ENCODE measurements at places on chromosomes 6 and 20.

- no peak for DNase-seq
Observed at GRCh38 chr20:48837014-48837413, 9.2 kb upstream of the PREX1 start.

GRCh38 chr20:18698735-18699380 is 111.0 kb downstream of the DTD1 start:
- no peak for DNase-seq

DNA sequence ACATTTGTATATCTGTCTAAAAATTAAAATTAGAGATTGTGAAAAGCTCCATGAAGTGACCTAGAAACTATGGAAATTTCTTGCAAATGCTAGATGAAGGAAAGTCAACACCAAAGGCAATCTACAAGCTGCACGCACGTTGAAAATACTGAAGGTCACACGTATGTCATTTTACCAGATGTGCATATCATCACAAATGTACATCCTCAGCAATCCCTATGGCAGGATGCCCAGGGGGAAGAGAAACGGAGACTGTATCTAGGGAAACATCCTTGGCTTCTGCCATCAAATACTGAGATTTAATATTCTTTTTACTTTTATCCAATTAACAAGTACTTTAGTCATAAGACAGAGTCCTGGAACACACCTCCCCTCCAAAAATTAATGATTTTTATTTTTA is 672.0 kb downstream of the RNF144B start:
- no peak for DNase-seq

- DNase-seq: no peak
Observed at GRCh38 chr20:25160897-25161296, 34.6 kb upstream of the ENTPD6 start.

GRCh38 chr6:148311966-148312669 is 30.5 kb upstream of the SASH1 start:
- no peak for DNase-seq

DNA sequence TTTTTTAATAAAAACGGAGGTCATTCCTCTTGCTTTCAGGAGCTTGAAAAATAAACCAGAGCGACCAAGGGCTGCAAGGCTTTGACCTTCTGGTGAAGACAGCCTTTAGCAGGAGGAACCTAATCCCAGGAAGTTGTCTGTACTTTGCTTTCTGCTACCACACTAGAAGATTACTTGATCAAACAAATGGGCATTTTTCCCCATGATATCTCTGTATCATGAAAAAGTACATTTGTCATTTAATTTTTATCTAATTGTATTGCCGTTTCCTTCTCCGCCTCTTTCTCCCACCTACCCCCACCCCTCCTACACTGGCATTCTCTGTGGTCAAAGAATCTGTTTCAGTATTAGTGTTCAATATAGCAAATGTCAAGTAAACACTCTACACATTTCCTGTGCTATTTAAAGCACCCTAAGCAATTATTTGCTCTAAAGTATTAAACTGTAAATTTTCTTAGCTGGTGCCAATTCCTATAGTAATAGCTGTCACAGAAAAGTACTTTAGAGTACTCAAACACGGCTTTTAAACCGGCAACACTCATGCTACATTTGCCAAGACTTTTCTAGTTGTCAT is 29.7 kb downstream of the ATXN1 start:
- DNase-seq: no peak

- no peak for DNase-seq
Observed at GRCh38 chr20:10954908-10955580, 281.2 kb upstream of the JAG1 start.

DNA sequence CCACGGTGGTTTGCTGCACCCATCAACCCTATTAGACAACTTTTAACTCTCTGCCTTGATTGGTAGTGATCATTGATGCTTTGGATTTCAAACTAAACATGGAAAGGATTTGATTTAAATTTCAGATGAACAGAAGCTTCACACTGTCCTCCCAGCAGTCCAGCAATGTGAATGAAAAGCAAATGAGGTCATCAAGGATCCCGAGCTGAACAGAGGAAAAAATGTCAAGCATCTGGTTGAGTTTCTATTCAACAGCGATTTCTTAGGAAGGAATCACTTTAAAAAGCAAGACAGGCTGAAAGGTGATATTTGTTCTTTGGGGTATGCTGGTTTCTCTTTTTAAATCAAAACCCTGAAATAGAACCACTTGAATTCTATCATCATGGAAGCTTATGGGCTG is 10.6 kb upstream of the SAMD3 start:
- DNase-seq: no peak

DNA sequence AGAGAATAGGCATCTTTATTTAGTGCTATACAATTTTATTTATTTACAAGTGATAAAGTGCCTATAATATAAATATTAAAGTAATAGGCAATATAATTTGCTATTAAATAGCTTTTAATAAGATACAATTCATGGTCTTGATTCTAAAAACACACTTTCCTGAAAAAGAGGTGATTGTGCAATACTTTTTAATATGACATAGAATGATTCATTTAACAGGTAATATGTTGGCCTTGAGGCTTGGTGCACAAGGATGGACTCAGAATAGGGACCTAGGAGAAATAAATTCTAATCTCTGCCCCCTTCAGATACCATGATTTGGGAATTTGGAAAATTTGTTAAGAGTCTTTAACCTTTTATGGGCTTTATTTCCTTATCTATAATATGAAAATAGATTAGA is 149.9 kb upstream of the FUT9 start:
- DNase-seq: no peak

GRCh38 chr20:30502670-30503069 is 754.8 kb upstream of the DEFB115 start:
- no peak for DNase-seq

- no peak for DNase-seq
Observed at GRCh38 chr20:63741676-63742380, 2.3 kb downstream of the SLC2A4RG start.

- DNase-seq: no peak
Observed at GRCh38 chr6:131755597-131755996, 44.8 kb upstream of the CTAGE9 start.

DNA sequence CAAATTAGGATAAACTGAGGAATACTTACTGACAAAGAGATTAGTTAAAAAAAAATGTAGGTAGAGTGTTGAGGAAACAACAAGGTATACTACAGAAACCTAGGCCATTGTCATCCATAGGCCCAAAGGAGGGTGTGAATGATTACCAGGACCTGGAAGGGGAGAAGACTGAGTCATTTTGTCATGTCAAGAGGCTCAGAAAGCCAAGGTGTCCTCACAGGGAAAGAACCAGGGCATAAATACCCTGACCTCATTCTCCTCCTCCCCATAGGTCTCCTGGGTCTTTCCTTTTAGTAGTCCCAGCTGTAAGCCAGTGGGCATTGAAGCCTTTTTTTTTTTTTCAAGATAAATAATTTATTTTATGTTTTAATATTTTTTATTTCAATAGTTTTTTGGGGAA is 582.1 kb upstream of the JAG1 start:
- no peak for DNase-seq

- no peak for DNase-seq
Observed at GRCh38 chr20:4545526-4545925, 176.2 kb upstream of the PRND start.

DNA sequence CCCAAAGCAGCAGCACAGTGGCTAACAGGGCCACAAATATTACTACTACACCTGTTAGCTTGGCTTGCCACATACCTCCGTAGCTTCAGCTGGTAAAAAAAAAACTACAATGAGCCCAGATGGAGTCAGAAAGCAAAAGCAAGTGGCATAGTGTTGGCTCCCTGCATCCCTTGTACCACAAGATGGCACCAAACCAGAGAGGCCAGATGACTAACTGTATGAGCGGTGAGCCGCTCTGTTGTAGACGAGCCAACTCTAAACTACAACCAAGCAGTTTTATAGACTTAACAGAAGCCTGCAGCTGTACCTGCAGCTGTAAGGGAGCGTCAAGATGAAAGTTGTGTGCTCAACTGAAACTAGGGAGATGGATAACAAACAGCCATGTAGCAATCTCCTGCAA is 84.5 kb upstream of the MCHR2 start:
- peak; percentile 29 for DNase-seq

DNA sequence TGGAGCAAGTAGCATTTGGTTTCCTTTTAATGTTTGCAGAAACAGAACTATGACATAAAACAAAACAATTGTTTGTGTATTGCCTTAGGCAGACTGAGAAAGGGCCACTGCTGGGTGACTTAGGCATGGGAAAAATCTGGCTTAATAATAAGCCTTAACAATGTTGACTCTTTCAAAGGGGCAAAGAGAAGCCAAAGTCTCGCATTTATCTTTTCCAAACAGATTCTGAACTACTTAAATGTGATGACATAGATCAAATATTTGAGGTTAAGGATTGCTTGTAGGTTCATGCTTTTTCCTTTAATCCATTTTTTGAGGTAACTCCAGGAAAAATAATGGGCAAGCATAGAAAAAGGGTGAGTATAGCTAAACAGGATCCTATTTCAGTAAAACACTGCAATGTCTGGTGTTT is 39.6 kb downstream of the ADAT2 start:
- DNase-seq: no peak

DNA sequence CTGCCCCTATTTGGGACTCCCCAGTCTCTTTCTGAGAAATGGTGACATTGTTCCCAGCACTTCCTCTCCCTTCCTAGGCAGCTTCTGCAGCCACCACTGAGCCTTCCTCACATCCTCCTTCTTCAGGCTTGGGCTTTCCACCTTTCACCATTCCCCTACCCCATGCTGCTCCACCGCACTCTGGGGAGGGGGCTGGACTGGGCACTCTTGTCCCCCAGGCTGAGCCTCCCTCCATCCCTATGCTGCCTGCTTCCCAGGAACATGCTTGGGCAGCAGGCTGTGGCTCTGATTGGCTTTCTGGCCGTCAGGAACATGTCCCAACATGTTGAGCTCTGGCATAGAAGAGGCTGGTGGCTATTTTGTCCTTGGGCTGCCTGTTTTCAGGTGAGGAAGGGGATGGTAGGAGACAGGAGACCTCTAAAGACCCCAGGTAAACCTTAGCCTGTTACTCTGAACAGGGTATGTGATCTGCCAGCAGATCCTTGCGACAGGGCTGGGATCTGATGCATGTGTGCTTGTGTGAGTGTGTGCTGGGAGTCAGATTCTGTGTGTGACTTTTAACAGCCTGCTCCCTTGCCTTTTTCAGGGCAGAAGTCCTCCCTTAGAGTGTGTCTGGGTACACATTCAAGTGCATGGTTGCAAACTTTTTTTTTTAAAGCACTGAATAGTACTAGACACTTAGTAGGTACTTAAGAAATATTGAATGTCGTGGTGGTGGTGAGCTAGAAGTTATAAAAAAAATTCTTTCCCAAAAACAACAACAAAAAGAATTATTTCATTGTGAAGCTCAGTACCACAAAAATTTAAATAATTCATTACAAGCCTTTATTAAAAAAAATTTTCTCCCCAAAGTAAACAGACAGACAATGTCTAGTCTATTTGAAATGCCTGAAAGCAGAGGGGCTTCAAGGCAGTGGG is 2.1 kb upstream of the CDKN1A start:
- DNase-seq: no peak

DNA sequence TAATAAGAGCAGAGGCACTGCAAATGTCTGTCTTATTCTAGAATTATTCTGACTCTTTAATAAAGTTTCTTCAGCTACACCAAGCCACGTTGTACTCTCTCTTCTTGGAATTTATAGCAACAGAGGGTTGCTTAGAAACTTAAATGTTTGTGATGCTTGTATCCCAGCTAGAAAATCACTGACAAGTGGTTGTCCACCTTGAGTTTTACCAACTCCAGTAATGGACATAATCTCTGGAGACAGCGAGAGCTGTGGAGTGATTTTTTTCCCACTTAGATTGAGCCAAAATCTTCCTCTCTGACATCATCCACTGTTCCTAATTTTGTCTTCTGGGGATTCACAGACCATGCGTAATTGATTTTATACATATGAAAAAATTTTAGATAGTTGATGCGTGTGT is 8.0 kb downstream of the ECT2L start:
- no peak for DNase-seq

- DNase-seq: peak; percentile 70
Observed at GRCh38 chr20:48544402-48545339, 283.1 kb downstream of the PREX1 start.

- DNase-seq: no peak
Observed at GRCh38 chr20:34022839-34023234, 29.1 kb downstream of the RALY start.

GRCh38 chr6:105476978-105477377 is 74.1 kb upstream of the PREP start:
- DNase-seq: no peak

DNA sequence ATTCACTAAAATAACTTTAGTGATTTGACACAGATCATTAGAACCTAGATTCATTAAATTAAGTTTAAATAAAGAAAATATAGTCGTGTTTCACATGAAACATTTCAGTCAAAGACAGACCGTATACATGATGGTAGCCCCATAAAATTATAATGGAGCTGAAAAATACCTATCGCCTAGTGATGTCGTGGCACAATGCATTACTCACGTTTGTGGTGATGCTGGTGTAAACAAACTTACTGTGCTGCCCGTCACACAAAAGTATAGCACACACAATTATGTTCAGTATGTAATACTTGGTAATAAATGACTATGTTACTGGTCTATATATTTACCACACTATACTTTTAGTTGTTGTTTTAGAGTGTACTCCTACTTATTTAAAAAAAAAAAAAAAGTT is 17.3 kb downstream of the DST start:
- DNase-seq: no peak

- DNase-seq: no peak
Observed at GRCh38 chr6:7438011-7438410, 48.4 kb downstream of the RIOK1 start.

GRCh38 chr20:42483730-42484303 is 705.9 kb downstream of the PTPRT start:
- DNase-seq: peak; percentile 63

DNA sequence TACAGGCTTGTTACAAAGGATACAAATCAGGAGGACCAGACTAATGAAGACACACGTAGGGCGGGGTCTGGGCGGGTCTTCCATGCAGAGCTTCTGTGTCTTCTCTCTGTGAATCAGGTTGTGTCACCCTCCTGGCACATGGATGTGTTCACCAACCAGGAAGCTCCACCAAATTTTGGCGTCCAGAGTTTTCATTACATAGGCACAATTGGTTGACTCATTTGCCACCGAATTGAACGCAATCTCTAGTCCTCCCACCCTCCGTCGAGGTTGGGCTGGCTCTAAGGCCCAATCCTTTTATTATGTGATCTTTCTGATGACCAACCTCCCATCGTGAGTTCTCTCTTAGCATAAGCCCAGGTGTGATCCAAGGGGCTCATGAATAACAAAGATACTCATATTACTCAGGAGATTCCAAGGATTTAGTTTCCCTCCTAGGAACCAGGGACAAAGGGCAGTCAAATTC is 36.3 kb upstream of the DDR1 start:
- no peak for DNase-seq

GRCh38 chr6:119259027-119259426 is 90.5 kb downstream of the MAN1A1 start:
- DNase-seq: no peak
